ENCODE measurements at places on chromosomes 6 and 20.

DNA sequence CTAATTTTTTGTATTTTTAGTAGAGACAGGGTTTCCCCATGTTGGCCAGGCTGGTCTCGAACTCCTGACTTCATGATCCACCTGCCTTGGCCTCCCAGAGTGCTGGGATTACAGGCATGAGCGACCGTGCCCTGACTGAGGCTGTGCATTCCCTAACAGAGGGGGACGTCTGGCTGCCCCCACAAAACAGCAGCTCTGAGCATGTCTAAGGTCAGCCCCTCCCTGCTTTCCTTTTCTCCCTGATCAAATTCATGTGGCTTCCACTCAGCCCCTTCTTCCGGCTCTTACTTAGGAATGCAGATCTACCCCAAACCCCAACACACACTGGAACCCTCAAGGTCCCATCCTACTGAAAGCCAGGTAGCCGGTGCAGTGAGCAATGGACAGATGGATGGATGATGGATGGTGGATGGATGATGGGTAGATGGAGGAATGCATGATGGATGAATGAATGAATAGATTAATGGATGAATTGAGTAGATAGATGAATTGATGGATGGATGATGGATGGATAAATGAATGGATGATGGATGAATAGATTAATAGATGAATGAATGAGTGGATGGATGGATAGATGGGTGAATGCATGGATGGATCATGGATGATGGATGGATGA is 91.5 kb upstream of the BHLHE23 start:
- no peak for DNase-seq

DNA sequence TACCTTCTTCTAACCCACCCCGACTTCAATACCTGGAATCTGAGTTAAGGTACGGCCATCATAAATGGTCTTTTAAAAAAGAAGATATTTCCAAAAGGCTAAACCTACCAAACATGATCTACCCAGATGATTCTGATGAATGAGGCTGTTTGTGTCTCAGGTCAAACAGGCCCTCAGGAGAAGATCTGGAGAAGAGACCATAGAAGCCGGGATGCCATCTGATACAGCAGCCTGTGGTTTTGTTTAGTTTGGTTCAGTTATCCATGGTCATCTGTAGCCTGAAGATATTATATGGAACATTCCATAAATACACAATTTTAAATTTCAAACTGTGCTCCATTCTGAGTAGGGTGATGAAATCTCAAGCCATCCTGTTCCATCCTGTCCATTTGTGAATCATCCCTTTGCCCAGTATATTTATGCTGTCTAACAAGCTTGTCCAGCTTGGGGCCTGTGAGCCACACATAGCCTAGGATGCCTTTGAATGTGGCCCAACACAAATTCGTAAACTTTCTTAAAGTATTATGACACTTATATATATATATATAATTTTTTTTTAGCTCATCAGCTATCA is 4.0 kb upstream of the CAP2 start:
- DNase-seq: no peak

GRCh38 chr6:100119261-100119660 is 125.2 kb upstream of the MCHR2 start:
- DNase-seq: no peak

DNA sequence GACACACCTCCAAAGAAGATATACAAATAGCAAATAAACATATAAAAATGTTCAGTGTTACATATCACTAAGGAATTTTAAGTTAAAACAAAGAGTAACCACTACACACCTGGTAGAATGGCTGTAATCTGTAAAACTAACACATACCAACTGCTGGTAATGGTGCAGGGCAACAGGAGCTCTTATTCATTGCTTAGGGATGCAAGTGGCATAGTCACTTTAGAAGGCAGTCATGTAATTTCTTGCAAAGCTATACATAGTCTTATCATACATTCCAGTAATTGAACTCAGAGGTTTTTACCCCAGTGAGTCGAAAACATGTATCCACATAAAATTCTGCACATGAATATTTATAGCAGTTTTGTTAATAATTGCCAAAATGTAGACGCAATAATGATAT is 906.8 kb upstream of the CITED2 start:
- no peak for DNase-seq

- DNase-seq: no peak
Observed at GRCh38 chr6:107714104-107714503, 110.0 kb downstream of the SCML4 start.

GRCh38 chr20:25549843-25550477 is 35.4 kb downstream of the NINL start:
- DNase-seq: no peak

- DNase-seq: no peak
Observed at GRCh38 chr6:163259689-163260088, 154.8 kb upstream of the QKI start.

- DNase-seq: peak; percentile 24
Observed at GRCh38 chr20:45911486-45912343, at the start of gene PLTP. Gene PLTP, minus strand, starts transcription at chr20:45912155. Its CDS starts 703 bp downstream, at chr20:45911452.

DNA sequence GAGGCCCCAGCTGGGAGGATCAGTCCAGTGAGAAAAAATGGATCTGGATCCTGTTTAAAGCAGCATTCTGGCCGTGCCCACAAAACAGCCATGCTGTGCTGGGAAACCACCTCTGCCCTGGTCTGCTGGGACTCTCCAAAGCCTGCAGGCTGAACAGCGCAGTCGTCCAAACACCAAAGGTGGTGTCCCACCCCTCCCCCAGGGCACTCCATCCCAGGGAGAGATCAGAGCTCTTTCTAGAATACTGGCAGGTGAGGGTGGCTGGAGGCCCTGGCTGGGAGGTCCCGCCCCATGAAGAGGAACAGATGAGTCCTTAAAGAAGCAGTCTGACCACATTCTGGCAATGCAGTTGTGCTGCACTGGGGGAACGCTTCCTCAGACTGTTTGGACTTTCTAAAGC is 84.6 kb downstream of the MRAP2 start:
- no peak for DNase-seq

DNA sequence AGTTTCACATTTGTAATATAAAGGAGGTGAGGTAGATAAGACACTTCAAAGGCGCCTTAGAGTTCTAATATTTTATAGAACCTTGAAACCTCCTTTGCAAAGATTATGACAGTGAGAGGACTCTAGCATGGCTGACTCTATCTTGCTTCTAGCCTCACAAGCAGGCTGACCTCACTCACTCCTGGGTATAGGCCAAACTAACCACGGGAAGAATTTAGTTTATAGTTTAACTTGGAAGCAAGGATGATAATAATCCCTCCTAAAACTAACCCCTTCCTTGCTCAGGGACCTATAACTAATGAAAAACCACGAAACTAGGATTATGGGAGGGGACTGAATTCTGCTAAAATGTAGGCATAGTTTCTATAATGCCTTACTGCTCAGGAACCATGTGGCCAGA is 84.3 kb downstream of the FILIP1 start:
- DNase-seq: no peak

DNA sequence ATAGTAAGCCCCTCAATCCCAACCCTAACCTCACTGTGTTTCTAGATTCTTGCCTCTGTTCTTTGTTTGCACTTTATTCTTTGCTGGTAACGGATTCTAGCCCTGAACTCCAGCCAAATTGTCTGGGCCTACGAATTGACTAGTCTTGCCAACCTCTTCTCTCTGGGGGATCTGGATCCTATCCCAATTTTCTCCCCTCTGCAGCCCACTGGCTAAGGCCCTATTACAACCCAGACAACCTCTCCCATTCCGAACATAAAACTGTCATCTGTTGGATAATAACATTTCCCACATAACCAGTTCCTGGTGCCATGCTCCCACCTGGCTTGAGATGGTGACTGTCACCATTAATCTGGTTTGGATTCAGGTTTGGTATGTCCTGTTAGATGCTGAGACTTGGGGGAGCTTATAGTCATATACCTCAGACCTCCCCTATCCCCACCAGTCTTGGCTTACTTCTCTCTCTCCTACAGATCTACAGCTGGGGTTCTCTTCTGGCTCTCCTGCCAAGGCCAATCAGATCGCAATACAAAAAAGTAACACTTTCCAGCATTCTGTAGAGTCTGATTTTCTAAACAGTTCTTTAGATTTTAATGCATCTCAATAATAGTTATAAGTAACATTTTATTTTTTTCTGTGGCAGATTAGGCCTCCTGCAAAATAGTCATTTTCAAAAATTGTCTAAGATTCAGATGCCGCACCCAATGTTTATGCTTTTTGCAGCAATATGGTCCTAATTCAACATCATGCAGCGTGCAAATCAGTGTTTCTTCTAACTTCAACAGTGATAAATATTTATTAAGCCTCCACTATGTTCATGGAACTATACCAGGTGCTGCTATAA is 29.8 kb upstream of the AHI1 start:
- DNase-seq: no peak

GRCh38 chr6:13635948-13636658 is 21.0 kb downstream of the NOL7 start:
- DNase-seq: no peak

GRCh38 chr6:39224011-39224410 is 5.3 kb downstream of the KCNK5 start:
- no peak for DNase-seq

- DNase-seq: no peak
Observed at GRCh38 chr6:38062066-38062465, 242.5 kb downstream of the ZFAND3 start.

GRCh38 chr20:13784271-13784892 is 337 bp downstream of the ESF1 start:
- DNase-seq: no peak

DNA sequence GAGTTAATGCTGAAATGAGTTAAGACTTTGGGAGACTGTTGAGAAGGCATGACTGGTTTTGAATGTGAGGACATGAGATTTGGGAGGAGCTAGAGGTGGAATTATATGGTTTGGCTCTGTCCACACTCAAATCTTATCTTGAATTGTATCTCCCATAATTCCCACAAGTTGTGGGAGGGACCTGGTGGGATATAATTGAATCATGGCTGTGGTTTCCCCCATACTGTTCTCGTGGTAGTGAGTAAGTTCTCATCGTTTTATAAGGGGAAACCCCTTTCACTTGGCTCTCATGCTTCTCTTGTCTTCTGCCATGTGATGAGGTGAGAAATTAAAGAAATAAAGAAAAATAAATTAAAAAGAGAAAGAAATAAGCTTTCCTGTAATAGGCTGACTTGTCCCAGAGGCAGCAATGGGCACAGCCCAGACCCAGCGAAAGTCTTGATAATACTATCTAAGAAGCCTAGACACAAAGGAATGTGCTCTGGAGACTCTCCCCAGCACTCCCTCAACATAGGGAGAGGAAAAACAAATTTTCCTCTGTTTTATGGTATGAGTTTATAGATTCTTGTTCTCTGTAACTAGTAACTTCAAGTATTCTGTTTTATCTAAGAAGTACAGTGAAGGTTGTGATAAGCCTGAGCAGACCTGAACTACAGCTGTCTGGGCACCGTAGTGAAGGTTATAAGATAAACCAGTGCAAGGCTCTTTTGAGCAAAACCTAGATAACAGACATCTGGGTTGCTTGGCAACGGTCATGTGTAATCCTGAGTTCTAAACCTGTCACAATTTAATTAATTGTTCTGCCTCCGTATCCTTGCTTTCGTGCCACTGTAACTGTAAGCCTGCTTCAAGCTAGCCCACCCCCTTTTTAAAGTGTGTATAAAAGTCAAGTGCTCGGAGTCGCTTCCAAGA is 88.9 kb upstream of the ECI2 start:
- DNase-seq: no peak

- DNase-seq: no peak
Observed at GRCh38 chr6:11078266-11078665, 15.4 kb upstream of the SMIM13 start.

DNA sequence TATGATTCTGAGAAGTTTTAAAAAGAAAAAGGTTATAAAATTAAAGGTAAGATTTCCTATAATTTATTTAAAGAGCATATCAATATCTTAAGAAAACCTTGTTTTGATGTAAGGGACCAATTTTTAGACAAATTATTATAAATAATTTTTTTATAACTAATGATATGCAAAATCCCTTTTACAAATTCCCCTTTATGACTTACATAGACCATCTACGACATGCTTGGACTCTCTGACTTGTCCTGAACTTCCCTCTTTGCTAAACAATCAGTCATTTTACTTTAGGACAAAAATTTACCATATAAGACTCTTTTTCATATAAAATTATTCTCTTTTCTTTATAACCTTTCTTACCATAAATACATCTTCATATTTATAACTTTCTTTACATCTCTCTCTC is 15.3 kb upstream of the ANGPT4 start:
- DNase-seq: no peak

- DNase-seq: no peak
Observed at GRCh38 chr20:37475252-37475651, 45.8 kb upstream of the NNAT start.

- peak; percentile 69 for DNase-seq
Observed at GRCh38 chr20:53708129-53708968, 114.7 kb upstream of the ZNF217 start.

DNA sequence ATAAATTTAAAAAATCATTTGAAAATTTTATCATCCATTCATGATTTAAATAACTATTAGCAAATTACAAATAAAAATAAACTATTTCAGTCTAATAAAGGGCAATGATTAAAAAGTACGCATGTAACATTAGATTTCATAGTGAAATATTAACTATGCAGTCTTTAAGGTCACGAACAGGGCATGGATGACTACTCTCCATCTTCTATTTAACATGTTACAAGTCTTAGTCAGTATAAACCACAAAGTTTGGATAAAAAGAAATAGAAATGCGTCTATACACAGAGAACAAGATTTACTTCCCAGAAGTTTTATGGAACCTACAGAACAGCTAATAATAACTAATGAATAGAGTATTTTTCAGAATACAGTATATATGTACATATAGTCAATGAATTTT is 1016.0 kb downstream of the EYS start:
- DNase-seq: no peak

- peak; percentile 39 for DNase-seq
Observed at GRCh38 chr6:34792605-34793500, 970 bp downstream of the BLTP3A start.

DNA sequence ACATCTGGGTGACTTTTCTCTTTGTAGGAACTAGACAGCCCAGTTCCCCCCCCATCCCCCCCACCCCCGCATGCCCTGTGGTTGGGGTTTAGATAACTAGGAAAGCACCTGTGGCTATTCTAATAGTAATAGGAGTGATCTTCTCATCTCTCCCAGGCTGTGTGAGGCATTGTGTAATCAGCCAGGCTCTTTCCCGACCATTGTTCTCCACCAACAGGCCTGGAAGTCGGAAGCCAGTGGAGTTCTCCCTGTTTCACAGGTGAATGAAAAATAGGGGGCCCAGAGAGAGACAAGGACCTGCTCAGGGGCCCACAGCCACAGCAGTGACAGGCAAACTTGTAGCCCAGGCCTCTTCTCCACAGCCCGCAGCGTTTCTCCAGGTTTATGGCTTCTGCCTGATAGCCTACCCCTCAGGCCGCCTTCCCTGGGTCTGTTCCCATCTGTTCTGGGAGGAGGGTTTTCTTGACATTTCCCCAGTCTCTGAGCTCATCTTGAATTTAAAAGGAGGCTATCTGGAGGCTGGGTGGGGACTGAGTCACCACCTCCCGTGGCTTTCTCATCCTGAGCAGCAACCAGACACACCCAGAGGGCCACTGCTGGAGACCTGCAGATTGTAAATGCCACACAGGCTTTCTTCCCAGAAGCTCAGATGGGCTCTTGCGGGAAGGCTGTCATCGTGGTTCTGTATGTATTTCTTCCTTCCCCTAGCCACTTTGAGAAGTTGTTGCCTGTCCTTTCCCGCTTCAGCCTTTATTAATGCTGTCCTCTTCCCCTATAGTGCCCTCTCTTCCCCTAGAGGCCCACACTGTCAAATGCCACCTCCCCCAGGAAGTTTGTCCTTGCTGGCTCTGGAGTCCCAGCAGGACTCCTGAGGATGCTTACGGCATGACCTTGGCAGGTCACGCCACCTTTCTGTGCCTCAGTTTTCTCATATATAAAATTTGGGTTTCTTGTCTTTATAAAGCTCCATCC is 75.9 kb upstream of the MYL9 start:
- peak; percentile 55 for DNase-seq

GRCh38 chr20:6974838-6975237 is 207.4 kb downstream of the BMP2 start:
- no peak for DNase-seq

All from activated CD4-positive, alpha-beta T cell treated with anti-CD3 and anti-CD28 coated beads, Interleukin-2, amount 50 U/mL, for 16 hours (primary cell).